ENCODE measurements at places on chromosomes 16 and 17.

DNA sequence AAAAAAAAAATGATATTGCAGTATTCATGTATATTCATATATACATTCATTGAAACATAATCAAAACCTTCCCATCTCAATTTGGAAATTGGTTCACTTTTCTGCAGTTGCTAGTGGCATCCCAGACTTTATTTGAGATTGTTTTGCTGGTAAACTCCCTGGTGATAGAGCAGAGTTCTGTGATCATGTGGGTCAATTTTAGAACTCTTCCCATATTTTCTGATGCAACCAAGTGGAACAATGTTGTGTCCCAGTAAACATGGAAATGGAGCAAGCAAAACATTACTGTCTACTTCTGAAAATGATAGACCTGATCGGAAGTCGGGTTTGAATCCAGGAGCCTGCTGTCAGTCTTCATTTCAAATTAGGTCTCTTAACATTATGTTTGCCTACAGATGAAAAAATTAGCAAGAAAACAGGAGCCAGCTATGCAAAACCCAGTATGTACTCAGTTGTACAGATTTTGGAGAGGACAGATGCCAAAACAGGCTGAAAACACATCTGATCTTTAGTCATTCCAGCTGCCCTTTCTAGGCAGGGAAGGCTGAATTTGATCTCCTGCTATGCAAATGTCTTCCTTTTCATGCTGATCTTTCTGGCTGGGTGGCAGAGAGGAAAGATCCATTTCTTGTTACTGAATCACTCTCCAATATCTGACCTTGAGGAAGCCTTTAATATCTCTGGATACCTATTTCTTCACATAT, 786.6 kb upstream of the SOX9 start:
- DNase-seq = no peak

GRCh38 chr17:82060614-82061013, 5.0 kb downstream of the DUS1L start:
- DNase-seq = no peak

DNA sequence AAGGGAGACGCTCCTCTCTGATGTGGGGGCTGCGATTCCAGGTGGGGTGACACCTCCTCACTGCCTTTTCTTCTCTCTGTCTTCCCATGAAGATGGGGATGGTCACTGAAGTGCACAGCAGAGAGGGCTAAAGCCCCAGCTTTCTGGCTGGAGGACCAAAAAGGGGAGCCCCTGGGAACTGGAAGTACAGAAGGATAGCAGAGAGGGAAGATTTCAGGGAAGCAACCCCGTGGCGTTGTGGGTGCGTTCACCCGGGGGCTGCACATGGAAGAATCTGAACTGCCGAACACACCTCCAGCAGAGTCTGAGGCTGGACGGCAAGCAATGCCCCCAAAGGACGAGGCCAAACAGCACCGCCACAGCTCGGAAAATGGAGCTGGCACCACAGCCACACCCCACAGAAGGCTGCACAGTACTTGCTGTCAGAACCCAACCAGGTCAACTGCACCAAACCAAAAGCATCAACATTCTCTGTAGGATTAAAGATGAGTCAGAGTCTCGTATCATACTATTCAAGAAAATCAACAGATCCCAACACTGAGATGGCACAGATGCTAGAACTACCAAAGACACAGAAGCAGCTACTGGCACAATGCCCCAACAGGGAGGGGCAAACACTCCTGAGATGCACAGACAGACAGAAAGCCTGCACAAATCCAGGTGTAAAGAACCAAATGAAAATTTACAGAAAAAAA, 49.9 kb downstream of the MAP1LC3B start:
- DNase-seq = no peak

GRCh38 chr17:54194268-54194667, 371.5 kb downstream of the KIF2B start:
- DNase-seq = no peak

- no peak for DNase-seq
Observed at GRCh38 chr16:49754495-49755312, 101.2 kb downstream of the ZNF423 start.

- DNase-seq = no peak
Observed at GRCh38 chr17:78532311-78532710, 44.9 kb downstream of the DNAH17 start.

- no peak for DNase-seq
Observed at GRCh38 chr17:65123757-65124675, 13.2 kb upstream of the RGS9 start.

DNA sequence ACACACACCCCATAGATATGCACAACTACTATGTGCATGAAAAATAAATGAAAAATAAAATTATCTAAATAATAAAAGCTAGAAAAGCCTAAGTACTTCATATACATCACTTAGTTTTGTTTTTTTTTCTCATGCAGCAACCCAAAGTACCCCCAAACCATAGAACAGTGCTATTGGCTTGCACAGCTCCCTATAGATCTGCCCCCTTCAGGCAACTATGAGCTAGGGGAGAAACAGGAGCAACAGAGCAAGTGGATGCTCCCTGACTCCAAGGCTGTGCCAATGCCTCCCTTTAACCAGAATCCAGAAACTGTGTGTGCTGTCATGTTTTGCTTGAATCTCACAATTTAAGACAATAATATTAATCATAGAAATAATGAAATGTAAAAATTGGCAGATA, 605.5 kb downstream of the TOX3 start:
- DNase-seq = no peak

DNA sequence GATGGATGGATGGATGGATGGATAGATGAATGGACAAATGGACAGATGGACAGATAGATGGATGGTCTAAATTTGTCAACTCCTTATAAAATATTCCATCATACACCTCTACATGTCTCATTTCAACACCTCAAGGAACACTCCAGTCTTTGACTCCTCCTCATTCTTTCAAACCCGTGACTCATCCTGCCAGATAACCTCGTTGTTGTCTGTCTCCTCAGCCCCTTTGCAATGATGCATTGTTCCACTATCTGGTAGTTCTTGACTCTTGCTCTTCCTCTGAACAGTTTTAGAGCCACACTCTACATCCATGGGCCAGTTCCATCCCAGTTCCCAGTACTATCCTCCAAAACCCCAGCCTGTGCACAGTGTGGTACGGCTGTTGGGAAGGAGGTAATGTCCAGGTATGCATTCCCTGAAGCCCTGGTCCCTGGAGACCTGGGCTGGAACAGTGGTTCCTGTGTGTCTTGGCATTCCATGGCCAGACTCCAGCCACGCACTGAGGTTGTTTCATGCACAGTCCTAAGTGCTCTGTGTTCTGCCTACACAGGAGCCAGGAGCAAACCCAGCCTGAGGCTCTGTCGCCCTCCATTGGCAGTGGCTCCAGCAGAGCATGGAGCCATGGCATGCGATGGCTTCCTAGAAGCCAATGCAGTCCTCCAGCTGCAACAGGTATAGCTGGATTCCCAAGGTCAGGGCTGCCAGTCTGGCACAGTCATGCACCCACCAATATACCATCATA, 105.7 kb downstream of the C17orf67 start:
- DNase-seq = no peak

- no peak for DNase-seq
Observed at GRCh38 chr16:63230421-63231040, 1194.3 kb upstream of the CDH8 start.

GRCh38 chr16:65981057-65981456, 385.4 kb upstream of the CDH5 start:
- DNase-seq = no peak

- DNase-seq = no peak
Observed at GRCh38 chr16:82738699-82739098, 111.9 kb downstream of the CDH13 start.

GRCh38 chr16:17780181-17780580, 309.4 kb upstream of the XYLT1 start:
- no peak for DNase-seq

- no peak for DNase-seq
Observed at GRCh38 chr17:58760248-58760647, 4.6 kb downstream of the PPM1E start.

GRCh38 chr16:4613636-4614570, 785 bp downstream of the UBALD1 start:
- no peak for DNase-seq

GRCh38 chr17:11330826-11331225, 89.8 kb downstream of the SHISA6 start:
- no peak for DNase-seq

DNA sequence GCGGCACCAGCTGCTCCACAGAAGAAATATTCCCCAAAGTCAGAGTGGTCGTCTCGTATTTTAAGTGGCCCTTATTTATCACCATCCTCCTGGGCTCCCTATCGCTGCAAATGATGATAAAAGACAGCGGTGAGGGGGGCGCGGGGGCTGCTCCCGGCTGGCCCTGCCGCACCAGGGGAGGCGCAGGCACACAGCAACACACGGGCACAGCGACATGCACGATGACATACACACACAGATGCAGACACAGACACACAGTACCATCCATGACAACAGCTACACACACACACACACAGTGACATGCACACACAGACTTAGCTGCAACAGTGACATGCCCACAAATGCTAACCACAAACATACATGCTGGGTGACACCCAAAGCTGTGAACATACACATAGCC, 52.5 kb downstream of the MRM1 start:
- no peak for DNase-seq

DNA sequence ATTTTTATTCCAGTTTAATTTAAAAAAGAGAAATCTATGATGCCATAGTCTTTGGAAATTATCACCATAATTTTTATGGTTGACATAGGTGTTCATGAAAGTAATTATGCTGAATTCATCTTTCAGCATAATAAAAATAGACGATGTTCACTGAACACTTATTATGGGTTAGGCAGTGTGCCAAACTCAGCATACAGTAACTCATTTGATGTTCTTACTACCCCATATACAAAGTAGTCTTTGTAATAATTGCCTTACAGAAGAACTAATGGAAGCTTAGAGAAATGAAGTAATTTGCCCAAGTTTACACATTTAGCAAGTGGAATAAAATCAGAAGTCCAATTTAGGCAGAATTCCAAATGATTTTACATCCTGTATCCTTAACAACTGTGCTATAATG, 852.2 kb upstream of the GOT2 start:
- no peak for DNase-seq

DNA sequence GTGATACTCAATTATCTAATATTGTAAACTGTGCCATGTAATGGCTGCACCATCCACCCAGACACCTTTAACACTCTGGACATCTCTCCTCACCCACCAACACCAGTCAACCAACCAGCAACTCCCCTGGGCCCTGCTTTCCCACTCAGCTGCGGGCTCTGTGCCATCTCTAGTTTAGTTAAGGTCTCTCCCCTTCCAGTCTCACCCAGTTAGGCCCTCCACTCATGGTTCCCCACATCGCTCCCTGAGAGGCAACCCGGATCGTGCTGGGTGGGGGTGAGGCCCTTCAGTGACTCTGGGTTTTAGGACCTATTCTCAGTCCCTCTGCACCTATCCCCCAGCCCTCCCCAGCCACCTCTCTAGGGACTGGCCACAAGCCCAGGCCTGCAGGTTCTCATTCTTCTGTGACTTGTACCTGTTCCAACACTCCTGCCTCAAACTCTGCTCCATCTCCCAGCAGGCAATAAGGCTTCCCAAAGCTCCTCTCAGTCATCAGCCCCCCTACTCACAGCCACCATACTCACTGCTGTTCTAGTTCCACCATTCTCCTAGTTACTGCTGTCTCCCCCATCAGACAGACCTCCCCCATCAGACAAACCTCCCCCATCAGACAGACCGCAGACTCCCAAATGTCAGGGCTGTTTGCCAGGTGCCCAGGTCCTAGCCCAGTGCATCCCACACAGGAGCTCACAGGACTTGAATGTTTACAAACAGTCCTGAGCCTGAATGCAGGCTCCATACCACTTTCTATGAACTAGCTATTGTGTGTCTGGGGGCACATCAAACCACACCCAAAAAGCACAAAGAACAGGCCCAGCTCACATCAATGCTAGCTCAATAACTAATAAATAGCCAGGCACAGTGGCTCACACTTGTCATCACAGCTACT, 2.6 kb downstream of the TK2 start:
- DNase-seq = no peak

DNA sequence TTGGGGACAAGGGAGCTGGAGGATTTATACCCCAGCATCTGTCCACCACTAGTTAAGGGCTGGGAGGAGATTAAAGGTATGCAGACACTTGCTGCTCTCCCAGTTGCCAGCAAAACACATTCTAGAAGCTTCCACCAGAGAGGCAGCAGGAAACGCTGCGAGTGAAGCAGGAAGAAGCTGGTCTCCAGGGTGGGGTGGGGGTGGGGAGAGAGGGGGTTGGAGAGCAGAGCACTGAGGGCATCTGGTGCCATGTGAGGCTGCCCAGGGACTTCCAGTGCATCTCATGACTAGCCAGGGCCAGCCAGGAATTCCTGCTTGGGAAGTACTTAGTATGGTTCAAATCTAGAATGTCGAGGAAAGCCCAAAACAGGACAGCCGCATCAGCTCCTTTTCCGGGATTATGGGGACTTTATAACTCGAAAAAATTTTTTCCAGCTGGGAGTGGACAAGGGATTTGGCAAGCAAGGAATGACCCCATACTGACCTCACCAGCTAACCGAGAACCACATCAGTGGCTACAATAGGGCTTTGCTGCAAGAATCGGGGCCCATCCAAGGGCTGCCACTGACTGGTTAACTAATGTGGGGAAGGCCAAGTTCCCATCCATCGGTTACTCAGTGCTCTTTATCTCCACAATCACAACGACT, 26.2 kb upstream of the AXIN2 start:
- no peak for DNase-seq

DNA sequence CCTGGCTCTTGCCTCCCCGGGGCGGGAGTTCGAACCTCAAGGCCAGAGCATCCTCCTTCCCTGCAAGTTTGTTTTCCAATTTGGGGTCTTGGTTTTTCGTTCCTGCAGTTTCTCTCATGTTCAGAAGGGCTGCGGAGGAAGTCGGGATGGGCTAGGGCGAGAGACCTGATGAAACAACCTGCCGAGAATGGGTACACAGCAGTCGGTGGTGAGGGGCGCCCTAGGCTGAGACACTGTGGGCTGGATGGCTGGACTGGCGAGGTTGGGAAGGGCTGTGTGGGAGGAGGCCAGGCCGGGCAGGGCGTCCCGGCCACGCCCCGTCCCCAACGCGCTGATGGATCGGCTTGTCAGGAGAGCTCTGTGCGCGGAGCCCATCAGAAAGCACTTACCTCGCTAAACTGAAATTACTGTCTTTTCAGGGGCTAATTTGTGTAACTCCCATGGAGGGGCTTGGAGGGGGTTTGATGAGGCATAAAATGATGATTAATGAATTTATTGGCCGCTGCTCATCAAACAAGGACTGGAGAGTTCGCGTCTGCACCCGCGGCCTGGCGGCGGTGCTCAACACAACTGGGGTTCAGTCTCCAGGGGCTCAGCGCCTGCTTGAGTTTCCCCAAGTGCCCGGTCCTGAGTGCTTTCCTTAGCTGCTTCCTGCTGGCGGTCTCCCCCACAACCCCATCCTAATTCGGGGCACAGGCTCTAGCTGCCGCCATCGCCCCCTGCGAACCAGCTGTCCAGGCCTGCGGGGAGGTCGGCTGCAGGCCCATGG, 9.0 kb downstream of the IRX5 start:
- no peak for DNase-seq

GRCh38 chr16:82874672-82875071, 247.9 kb downstream of the CDH13 start:
- no peak for DNase-seq

- DNase-seq = no peak
Observed at GRCh38 chr17:58097384-58098088, 14.3 kb downstream of the DYNLL2 start.

GRCh38 chr17:13477180-13477611, 124.5 kb downstream of the HS3ST3A1 start:
- DNase-seq = no peak

GRCh38 chr17:59145571-59146096, 9.4 kb downstream of the SKA2 start:
- no peak for DNase-seq

All from activated CD4-positive, CD25-positive, alpha-beta regulatory T cell (primary cell).